ENCODE measurements at places on chromosomes 6 and 20.

- DNase-seq, result no peak
Measured at GRCh38 chr6:72784071-72784470, 162.2 kb downstream of the KCNQ5 start.

GRCh38 chr6:45434381-45434700 is 56.6 kb upstream of the SUPT3H start:
- DNase-seq, result no peak

DNA sequence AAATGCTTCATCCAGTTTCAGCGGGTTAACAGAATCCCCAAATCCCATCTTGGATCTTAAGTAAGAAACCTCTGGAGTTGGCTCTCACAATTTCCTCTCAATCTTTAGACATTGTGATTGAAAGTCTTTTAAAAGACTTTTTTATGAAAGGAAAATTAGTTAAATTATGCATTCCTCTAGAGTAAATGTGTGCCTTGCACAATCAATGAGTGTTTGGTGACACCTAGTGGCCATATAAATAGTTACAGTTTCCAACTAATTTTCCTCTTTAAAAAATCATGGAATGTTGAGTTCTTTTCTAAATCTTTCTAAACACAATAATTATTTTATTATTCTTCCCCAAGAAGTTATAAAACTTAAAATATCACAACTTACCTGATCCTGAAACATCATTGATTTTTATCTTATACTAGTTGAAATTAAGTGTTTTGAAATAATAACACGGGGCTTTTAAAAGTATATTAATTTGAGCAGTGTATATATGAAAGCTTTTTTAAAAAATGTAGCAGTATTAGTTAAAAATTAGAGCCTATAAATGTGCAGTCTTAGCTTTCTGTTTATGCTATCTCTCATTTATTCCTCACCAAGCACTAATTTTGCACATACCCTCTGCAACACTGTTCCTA is 66.4 kb downstream of the PKHD1 start:
- no peak for DNase-seq

DNA sequence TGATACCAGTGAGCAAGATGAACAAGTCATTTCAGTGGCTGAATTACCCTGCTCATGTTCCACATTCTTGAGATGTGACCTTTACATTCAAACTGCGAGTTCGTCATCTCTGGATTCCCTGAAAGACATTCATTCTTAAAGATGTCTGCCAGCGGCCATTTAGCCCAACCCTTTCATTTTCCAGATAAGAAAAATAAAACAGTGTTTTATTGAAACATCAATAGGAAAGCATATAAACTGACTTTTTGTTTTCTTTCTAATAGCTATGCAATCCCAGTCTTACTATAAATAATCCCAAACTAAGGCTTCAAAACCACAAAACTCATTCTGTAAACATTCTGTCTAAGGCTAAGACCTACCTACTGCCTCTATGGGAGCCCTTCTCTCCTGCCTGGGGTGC is 134.0 kb downstream of the SAMD5 start:
- no peak for DNase-seq

DNA sequence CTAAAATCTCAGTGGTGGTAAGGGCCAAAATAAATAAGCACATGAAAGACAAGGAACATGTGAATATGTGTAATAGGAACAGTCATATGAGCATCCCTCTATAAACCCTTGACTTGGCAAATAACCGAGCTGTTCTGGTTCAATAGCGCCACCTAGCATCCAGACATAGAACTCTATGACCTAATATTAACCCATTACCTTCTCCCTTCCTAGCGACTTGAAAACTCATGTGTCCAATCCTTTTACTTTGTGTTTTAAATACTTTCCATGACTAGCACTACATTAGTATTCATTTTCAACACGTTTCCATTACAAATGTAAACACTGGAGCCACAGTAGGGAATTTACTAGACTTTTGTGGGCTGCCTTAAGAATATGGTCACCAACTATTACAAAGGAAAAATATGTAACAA is 279.7 kb downstream of the UST start:
- DNase-seq, result no peak

GRCh38 chr6:35300848-35301247 is 3.2 kb downstream of the DEF6 start:
- peak; percentile 59 for DNase-seq

DNA sequence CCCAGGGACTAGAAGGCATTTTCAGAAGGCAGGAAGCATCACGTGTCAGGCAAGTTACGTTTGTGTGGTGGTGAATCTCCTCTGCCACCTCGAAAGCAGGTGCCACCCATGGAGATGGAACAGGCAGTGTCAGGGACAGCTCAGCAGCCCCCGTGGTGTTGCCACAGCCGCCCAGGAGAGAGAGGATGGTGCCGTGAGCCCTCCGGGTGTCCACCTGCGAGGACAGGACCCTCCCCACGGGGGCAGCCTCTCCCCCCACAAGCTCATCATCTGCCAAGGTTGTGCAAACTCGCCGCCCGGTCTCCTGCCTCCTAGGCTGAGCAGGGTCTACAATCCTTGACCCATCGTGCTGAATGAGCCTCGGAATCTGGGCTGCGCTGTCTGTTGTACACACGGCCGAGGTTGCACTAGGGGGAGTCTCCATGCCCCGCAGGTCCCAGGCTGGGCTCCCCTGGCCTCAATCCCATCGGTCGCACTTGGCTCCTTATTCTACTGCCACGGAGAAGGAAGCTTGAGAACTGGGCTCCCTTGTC is 40.1 kb downstream of the DACT2 start:
- DNase-seq, result no peak

All from CD4-positive, alpha-beta T cell treated with Interleukin-15 for 1 hour (primary cell).